NCI-H2081 (cell line): ENCODE measurements at places on chromosomes 11 and 22.

- no peak for DNase-seq
These were observed 108.2 kb downstream of the CYP2R1 start for GRCh38 chr11:14783788-14784187.

DNA sequence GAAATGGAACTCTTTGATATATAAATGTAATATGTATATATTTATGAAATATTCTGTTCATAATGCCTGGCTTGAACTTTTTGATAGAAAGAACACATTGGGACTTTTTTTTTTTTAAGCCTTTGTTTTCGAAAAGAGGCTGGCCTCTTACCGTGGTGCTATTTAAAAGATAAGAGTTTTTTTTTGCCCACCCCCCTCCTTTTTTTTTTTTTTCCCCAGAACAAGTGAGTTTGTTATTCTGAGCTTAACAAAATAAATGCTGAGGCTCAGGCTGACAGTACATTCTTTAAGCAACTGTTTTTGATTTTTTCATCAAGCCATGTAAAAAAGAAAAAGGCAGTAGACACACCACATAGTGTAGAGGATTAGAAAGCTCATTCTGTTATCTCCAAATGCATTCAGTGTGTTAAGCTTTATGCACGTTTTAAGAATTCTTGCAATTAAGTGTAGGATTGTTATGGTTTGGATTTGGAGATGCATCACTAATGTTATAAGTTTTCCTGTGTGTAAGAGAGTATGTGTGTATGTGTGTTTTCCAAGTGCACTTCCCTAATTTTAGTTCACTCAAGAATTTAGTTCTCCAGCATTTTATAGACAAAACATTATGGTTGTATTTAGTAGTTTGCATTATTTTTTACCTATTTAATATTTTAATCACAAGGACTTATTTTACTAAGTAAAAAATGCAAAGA, 12.0 kb downstream of the PDHX start:
- DNase-seq: no peak

DNA sequence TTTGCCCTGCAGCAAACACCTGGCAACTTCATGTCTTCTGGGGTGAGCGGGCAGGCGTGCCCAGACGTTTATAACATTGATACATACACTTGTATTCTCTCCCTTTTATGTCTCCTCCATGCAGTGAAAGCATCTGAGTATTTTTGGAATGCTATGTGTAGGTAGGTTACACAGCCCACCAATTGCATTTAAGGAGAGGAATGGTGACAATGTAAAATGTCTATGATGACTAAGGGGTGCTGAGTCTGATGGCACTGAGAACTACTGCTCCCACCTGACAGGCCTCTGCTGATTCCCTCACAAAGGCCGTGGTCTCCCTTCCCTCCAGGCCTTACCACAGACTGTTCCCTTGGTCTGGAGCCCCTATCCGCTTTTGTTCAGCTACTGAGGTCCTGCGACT, 22.9 kb upstream of the RASL10A start:
- DNase-seq: no peak

- DNase-seq: no peak
These were observed 789.6 kb downstream of the DLG2 start for GRCh38 chr11:84837402-84838069.

DNA sequence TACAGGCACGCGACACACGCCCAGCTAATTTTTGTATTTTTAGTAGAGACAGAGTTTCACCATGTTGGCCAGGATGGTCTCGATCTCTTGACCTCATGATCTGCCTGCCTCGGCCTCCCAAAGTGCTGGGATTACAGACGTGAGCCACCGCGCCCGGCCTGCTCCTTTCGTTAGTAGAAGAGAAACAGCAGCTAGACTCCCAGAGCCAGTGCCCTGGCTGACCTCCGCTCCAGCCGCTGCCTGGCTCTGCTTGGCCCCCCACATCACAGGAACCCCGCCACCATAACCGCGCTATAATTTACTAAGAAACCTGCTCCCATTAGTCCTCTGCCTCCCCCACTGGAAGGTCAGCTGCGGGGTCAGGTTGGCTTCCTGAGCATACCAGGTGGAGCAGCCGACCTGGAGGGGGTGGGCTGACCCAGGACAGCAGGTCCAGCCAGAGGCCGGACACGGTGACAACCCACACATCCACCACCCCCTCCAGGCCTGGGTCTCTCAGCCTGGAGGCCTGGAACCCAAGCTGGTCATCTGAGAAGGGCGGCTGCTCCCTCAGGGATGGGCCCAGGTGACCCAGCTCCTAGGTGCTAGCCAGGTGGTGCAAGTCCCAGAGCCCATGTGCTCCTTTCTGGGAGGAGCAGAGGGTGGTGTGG, 7.5 kb upstream of the POLDIP3 start:
- no peak for DNase-seq

- no peak for DNase-seq
These were observed 46.0 kb downstream of the PRCP start for GRCh38 chr11:82854242-82854641.
